ENCODE measurements at places on chromosomes 6 and 20.

DNA sequence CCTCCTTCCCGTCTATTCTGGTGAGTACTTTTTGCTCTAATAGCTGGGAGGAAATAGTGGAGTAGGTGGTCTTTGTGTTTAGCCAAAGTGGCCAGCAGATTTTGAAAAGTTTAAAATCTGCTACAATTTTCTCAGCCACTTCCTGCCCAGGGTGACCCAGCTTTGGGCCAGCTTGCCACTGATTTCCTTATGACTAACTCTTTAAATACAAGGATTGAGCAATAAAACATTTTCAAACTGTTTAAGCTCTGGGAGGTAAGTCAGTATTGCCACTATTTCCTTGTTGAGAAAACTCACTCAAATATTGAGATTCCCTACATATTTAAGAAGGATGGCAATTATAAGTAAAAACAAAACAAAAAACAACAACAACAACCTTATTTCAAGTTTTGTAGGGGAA lies 54.5 kb downstream of the TRMT11 start:
- no peak for DNase-seq

DNA sequence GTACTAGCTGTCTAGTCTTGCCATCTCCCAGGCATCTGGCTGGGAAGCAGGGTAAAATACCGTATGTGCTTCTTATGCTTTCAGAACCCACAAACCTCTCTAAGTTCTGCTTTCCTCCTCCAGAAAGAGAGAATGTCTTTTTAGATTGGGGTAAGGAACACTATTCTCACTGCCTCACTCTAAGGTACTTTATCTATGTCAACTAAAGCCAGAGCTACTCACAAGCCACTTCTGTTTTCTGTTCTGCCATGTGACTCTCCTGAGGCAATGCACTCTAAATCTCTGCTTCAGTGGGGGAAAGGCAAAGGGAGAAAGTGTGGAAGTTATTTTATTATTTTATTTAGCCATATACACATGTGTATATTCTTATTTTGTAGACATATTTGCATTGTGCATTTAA lies 15.6 kb downstream of the MEP1A start:
- no peak for DNase-seq

DNA sequence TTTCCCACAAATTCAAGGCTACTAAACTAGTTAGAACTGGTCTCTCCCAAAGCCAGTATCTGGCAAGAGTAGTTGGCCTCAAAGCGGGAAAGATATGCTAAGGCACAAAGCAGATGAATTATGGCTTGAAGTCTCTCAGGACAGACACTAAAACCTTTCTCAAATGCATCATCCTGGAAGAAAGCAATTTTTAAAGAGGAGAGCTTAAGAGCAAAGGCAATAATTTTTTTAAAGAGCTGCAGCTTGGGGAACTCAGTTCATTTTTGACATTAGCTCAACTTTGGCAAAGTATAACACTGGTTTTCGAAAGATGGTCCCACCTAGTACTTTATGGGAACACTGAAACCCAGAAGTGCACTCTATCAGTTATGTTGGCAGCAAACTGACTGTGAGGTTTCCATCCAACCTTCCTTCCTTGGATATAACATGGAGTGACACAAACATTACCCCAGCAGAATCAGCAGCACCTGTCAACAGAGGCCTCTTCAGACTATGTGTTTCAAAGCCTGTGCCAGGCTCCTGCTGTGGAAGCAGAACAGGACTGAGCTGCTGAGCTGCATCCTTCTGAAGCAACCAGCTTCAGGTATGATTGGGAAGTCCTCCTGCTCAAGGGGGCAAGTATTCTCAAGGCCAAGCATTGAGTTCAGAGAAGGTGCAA lies 852.3 kb upstream of the HS3ST5 start:
- DNase-seq, result no peak

DNA sequence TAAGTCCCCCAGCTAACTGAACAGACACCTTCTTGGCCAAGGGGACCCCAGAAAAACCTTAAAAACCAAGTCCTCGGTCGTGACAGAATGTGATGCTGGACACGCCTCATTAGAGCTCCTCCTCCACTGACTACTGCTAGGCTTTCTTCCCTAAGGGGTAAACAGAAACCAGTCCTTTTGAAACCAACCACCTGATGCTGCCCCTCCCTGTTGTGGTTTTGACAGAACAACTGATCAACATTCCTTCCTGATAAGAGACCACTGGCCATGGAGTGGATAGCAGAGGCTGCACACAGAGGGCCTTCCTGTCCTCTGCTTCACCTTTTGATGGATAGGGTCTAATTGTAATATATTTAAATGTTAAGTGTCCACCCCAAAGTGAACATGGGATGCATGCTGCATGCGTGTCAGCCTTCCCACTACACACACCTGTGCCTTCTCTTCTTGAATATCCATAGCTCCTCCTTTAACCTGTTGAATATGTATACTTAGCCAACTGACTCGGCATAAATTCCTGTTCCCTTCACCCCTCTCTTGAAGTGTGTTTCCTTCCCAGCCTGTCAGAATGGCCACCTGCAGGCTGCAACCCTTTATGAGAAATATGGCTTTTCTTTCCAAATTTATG lies 27.9 kb upstream of the SLC2A12 start:
- DNase-seq, result no peak

DNA sequence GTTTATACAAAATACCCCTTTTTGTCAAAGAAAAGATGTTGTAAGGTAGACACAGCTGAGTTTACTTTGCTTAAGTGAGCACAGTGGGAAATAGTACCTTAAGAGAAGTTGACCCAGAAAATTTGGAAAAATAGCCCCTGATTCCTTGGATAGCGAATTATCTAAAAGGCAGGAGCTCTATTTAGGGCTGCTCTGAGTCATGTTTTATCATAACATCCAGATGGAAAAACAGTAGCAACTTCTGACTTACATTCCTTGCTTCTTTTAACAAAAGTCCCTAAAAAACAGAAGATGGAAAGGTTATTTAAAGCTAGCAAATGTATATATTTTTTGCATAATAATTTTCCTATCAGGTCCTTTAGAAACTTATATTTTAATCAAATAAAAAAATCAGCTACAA lies 59.0 kb downstream of the THEMIS start:
- DNase-seq, result no peak

- DNase-seq, result no peak
These were observed 197.6 kb upstream of the SASH1 start for GRCh38 chr6:148144917-148145521.

DNA sequence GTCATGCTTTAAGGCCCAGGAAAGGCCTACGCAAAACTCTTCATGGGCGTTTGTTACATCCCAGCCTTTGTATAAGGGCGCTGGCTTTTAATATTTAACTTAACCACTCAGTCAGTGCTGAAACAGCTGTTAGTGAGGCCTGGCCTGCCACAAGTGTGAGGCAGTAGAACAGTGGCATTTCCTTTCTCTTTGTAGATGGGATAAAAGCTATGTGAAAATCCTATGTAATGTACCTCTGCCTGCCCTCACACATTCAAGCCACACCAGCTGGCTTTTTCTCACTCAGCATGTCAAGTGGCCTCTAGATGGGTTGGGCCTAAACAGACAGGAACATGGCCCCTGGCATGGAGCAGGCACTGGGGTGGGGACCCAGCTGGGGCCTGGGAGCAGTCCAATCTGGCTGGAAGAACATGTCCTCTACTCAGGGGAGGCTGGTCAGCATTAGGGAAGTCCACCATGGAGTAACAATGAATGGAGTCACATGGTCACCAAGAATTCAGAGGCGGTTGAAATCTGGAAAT lies 20.7 kb downstream of the CGA start:
- DNase-seq, result no peak

DNA sequence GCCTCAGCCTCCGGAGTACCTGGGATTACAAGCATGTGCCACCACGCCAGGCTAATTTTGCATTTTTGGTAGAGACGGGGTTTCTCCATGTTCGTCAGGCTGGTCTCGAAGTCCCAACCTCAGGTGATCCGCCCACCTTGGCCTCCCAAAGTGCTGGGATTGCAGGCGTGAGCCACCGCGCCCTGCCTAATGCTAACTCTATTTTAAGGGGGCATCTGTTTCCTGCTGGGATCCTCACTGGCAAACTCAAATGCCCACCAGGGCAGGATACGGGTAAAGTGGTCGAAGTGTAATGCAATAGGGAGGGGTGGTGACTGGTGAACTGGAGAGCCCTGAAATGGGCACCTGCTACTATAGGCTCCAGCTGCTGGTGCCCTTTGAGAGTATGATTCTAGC lies 131.9 kb upstream of the ZNF217 start:
- no peak for DNase-seq

GRCh38 chr20:51503376-51503775 lies 39.1 kb downstream of the NFATC2 start:
- DNase-seq, result no peak

GRCh38 chr6:113481458-113481857 lies 375.7 kb upstream of the MARCKS start:
- no peak for DNase-seq

DNA sequence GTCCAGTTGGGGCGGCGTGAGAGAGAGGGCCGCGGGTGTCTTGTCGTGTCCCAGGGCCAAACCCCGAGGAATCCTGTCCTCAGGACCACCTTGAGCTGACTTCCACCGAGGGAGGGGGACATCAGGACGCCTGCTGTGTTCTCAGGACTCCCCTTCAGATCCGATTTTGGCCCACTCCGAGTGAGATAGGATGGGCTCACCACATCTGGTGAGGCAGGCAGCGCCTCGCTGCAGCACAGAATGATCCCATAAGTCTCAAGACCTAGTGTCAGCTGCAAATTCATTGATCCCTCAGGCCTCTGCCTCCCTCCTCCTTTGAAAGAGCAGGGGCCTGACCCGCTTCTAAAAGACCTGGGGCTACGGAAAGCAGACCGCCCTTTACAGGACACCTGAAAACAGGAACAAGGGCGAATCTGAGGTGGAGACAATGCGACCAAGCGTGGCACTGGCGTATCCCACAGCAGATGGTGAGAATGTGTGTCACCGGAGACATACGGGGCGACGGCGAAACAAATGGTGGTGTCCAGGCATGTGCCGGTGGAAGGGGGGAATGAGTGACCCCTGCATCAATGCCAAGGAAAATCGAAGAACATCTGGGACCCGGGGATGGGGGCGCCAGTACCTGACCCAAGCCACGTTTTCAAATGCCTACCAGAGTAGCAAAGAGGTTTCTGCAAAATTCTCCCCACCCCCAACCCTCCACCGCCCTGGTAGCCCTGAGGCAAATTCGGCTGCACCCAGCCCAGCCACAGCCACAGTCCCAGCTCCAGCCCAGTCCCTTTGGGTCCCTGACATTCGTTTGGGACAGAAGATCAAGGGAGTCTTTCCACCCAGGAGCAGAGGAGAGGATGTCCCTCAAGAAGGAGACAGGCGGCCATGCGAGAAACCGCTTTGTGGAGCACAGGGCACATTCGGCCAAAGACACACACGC lies 162.1 kb upstream of the ZNF337 start:
- DNase-seq, result no peak

GRCh38 chr6:90484385-90484784 lies 102.5 kb downstream of the MAP3K7 start:
- no peak for DNase-seq

- DNase-seq, result no peak
These were observed 8.1 kb upstream of the DDR1 start for GRCh38 chr6:30876039-30876730.

DNA sequence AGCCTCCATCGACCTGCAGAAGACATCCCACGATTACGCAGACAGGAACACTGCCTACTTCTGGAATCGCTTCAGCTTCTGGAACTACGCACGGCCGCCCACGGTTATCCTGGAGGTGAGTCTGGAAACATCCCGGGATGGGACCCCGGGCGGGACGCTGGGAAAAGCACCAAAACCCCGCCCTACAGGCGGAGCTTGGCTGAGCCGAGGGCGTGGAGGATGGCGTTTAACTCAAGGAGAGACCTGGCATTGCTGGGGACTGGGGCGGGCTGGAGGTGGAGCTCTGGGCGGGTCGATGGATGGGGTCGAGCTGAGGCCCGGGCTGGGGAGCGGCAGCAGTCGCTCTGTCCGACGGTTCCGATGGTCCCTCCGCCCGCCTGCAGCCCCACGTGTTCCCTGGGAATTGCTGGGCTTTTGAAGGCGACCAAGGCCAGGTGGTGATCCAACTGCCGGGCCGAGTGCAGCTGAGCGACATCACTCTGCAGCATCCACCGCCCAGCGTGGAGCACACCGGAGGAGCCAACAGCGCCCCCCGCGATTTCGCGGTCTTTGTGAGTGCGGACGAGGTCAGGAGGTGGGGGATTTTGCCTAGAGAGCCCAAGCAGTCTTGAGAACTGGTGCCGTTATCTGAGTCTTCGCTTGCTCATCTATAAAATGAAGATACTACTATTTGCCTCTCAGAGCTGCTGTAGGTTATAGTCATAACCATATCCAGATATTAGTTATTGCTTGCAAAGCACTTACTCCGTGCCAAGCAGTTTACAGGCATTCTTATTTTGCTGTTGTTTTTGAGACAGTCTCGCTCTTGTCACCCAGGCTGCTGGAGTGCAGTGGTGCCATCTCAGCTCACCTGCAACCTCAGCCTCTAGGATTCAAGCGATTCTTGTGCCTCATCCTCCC lies 3.8 kb downstream of the SPAG4 start:
- peak; percentile 59 for DNase-seq

- no peak for DNase-seq
These were observed 40.9 kb downstream of the THEMIS start for GRCh38 chr6:127859956-127860355.

DNA sequence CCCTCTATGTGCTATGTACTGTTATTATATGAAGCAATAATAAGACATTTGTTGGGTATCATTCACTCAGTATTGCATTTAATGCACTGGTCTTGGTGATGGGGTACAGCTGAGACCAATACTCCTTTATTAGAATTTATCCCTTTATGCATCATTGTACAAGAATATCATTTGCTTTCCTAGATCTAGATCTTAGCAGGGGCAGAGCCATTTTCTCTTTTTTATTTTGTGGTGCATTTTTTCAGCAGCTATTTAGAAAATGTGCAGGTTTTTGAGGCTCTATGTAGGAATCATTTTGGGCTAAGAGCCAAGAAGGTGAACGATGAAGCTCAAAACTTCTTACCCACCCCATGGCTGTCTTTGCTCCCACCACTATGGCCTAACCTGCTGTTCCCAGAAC lies 114.2 kb downstream of the OR2B2 start:
- no peak for DNase-seq

DNA sequence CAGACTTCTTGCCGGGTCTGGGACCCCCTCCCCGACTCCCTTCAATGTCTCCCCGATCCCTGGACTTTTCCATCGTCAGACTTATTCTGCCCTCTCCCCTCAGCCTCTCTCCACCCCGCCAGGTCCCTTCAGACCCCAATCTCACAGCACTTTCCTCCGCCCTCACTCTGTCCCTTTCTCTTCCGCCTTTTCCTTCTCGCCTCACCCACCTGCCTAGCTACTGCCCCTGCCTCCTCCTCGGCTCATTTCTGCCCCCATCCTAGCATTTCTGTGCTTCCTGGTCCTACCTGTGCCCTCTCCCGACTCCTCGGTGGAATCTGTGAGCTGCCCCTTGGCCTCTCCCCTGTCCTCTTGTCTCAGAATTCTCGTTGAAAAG lies 616 bp downstream of the CHMP4B start:
- DNase-seq, result no peak

GRCh38 chr20:35767683-35768481 lies 3.9 kb upstream of the PHF20 start:
- peak; percentile 47 for DNase-seq
